ENCODE measurements at places on chromosomes 2 and 18.

- DNase-seq, result no peak
Observed at GRCh38 chr18:57747809-57748680, 55.1 kb downstream of the ATP8B1 start.

GRCh38 chr2:55163274-55163721 lies 68.8 kb downstream of the CLHC1 start:
- DNase-seq, result peak; percentile 70

DNA sequence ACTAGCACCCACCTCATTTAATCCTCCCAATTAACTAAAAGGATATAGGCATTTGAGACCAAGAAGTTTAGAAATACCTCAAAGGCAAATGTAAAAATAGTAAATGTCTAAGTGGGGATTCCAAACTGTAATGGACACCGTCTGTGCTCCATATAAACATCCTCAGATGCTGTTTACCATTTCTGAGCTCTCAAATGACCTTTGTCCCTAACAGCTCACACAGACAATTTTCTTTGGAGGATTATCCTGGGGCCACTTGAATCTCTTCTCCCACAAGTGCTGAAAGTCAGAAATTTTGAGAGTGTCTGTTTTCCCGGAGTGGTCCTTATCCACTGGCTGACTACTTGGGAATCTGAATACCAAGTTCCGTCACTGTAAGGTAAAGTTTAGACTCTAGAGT lies 1418.9 kb downstream of the LRP1B start:
- DNase-seq, result no peak

DNA sequence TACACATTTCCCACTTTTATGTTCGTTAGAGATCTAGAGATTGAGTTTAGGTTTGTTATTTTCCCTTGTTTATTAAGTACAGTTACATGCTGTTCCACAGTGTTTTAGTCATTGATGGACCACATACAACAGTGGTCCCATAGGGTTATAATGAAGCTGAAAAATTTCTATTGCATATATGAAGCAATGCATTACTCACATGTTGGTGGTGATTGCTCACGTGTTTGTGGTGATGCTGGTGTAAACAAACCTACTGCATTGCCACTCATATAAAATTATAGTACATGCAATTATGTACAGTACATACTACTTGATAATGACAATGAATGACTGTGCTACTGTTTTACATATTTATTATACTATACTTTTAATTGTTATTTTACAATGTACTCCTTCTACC lies 51.0 kb upstream of the NXPH2 start:
- no peak for DNase-seq

GRCh38 chr2:108268001-108268400 lies 20.7 kb upstream of the SULT1C2 start:
- peak; percentile 30 for DNase-seq

DNA sequence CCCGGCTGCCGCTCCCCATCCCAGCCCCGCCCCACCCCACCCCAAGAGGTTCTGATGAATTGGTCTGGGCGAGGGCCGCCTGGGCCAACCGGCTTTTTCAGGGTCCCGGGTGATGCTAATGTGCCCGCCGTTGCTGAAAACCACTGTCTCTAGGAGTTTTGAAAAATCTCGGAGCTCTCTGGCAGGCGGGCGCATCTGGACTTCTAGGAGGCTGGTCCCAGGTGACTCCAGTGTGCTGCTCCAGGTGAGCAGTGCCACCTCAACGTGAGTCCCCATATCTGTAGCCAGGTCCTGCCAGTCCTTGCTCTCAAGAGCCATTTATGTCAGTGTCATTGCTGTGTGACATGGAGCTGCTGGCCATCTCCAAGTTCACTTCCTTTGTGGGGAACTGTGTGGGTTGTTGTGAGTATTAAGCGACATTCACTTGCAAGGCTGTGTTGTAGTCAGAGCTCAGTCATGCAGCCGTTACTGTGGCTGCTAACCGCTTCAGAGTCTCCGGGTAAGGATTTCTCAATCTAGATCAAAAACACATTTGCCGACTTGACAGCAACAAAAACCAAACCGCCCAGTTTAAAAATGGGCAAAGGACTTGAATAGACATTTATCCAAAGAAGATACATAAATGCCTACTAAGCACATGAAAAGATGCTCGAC lies at the start of gene RFX8:
RFX8 (minus strand) TSS at position 382 of the 654 bp plus-strand sequence. CDS start 8,264 bp downstream, outside the sequence.
- peak; percentile 93 for DNase-seq

- DNase-seq, result no peak
Observed at GRCh38 chr2:9330612-9331270, 92.6 kb downstream of the ITGB1BP1 start.

DNA sequence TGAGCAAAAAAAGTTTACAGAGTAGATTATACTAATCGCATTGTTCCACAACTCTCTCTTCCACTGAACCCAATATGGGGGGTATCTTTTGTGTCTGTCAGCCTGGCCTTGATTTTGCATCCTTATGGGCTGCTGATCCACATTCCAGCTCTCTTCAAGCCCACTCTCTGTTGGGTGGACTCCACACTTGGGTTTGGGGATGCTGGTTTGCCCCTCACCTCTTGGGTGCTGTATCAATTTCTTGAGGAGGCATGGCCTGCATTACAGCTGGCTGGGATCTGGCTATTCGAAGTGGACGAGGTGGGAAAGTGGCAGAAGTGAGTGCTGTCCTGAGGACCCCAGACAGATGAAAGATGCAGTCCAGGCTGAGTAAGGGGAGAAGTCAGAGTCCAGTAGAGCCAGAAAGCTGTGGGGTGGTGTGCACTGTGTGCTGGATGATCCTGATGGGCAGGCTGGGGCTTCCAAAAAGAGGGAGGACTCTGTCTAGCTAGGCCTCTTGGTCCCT lies 141.4 kb downstream of the CAPN13 start:
- DNase-seq, result no peak

DNA sequence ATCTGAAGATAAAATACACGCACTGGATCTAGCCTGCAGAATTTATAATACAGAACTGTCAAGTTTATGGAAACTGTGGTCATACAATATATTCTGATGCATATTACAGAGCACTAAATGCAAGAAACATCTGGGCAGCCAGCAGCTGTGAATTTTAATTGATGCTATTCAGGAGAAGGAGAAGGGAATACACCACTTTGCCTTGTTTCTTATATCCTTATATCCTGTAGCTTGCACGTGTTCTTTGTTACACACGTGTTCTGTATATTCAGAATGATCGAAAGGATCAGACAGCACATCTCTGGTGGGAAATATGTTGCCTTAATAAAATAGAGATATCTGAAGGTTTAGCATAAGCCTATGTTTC lies 335.8 kb downstream of the AGPS start:
- no peak for DNase-seq

GRCh38 chr2:109554758-109555157 lies 59.0 kb downstream of the SEPTIN10 start:
- no peak for DNase-seq

DNA sequence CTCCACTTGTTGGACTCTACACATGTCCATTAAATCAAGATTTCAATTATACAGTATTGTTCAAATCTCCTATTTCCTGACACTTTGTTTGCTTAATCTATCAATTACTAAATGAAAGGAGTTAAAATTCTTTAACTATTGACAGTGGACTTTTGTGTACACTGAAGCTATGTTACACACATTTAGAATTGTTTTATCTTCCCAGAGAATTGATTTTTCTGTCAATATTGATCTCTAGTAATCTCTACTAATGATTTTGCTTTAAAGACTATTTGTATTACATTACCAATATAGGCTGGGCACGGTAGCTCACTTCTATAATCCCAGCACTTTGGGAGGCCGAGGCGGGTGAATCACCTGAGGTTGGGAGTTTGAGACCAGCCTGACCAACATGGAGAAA lies 215.7 kb downstream of the WDPCP start:
- no peak for DNase-seq

- no peak for DNase-seq
Observed at GRCh38 chr2:74835831-74836674, 2.1 kb downstream of the HK2 start.

- DNase-seq, result no peak
Observed at GRCh38 chr18:25517881-25518715, 166.1 kb upstream of the ZNF521 start.

GRCh38 chr2:151827564-151828142 lies 568 bp downstream of the ARL5A start:
- DNase-seq, result no peak

DNA sequence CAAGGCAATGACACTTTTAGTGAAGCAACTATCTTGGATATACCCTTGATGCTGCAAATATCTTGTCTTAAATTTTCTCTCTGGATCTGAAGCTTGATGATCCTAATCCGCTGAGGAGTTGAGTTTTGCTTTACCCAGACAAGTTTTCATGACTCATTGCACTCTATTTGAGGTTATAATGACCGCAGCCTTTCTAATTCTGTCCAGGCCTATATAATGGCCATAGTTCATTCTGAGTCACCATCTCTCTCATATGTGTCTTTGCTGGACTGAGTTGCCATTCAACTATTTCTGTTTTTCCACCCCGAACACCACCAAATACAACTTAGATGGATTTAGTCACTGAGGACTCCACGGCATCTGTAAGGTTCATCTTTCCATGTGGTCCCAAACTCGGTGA lies 802.1 kb upstream of the FAM98A start:
- DNase-seq, result no peak

- DNase-seq, result peak; percentile 50
Observed at GRCh38 chr18:63979409-63979920, 9.6 kb downstream of the SERPINB8 start.

DNA sequence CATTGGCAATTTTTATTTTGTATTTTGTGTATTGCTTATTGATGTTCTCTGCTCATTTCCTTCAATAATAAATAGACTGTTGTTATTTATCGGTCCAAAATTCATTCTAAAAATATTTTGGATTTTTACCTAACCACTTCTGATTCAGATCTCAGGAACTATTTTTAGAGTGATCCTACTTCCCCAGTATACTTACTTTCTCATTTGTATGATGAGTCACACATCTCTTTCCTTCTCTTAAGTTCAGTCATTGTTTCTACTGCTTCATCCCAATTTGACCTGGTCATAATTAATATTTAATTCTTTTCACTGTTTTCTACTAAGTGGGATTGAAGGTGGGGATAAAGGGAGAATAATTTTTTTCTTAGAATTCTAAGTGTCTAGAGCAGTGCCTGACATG lies 75.1 kb downstream of the AGPS start:
- DNase-seq, result peak; percentile 8

- DNase-seq, result peak; percentile 89
Observed at GRCh38 chr2:189836644-189837043, 52.4 kb downstream of the PMS1 start.

DNA sequence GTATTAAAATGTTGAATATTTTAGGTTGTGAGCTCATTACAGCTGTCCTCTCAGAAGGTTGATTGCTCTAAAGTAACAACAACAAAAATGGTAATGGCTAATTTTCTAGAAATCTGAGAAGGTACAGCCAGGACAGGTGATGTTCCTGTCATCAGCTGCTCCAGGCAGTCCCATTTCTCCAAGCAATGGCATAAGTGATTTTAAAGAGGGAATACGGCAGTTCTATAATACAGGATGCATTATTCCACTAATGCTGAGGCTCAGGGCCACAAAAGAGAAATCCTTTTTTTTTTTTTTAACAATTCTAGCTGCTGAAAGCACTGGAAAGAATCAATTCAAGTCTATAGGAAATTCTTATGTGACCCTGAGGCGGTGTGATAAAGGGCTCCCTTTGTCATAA lies 199.9 kb downstream of the PMAIP1 start:
- no peak for DNase-seq

GRCh38 chr2:184879671-184880070 lies 281.3 kb downstream of the ZNF804A start:
- no peak for DNase-seq

DNA sequence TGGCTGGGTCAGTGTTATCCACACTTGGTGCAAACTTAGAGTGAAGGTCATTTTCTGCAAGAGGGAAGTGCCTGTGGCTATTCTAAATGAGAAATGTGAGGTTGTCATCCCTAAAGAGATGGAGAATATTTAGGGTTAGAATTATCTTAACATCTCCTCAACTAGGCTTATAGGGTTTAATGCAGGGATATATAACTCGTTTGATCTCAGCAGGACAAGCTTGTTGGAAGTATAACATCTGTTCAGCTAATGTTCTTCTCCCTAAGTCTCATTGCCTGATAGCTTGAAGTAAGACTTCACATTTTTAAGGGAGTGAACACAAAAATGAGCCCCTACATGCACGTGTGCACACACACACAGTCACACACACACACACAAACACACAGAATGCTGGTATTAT lies 75.9 kb upstream of the NRXN1 start:
- DNase-seq, result no peak

DNA sequence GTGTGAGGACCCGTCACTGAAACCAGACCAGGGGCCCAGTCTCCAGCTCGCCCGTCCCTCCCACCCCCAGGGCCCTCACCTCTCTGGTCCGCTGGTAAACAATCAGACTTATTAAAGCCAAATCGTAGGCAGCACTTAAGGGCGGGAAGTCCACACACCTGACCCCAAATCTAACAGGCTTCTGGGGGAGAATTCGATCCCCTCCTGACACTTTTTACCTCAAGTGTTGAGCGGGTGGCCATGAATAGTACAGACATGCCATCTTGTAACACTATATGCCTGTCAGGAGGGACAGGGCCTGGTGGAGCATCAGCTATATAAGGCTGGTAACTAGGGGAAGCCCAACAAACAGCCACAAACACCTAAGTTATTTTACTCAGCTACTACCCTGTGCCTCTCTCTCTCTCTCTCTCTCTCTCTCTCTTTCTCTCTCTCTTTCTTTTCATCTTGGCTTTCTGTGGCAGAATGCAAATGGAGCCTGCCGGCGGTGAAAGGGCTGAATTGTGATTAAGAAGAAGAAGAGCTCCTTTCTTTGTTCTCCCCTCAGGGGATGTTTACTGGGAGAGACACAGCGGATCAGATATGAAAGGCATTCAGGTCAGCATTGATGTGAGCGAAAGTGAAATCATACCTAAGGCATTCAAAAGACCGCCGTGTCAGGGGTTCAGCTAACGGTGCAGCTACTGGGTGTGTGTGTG lies 9.5 kb downstream of the ZEB2 start:
- DNase-seq, result no peak

DNA sequence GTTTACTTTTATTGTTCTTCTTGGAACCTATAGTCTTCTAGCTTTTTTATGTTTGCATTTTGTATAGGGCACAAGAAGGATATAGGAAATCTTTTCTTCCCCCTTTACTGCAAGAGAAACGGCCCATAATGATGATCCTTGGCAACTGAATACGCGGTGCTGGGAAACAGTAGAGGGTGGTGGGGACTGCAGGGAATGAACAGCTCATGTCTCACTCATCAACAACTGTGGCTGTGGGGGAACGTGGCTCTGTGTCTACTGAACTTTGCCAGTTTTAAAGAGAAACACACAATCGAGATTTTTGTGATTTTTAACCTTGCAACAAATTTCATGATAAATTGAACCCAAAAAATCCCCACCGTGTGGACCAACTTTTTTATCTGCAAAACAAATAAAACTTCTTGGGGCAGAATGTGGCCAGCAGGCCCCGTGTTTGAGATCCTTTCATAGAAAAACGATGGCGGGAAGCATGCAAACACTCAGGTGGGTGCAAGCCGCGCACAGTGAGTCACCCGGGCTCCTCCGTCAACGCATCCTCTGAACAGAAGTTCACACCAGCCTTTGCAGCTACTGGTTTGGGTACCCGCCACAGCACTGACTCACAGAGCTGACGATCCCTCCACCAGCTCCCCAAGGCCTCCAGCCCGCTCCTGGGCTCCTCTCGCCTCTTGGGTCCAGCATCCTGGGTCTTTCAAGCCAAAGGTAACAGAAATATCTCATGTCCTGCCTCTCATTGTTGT lies 149.3 kb downstream of the COL6A3 start:
- DNase-seq, result no peak
